ENCODE measurements at places on chromosomes 13 and 19.

DNA sequence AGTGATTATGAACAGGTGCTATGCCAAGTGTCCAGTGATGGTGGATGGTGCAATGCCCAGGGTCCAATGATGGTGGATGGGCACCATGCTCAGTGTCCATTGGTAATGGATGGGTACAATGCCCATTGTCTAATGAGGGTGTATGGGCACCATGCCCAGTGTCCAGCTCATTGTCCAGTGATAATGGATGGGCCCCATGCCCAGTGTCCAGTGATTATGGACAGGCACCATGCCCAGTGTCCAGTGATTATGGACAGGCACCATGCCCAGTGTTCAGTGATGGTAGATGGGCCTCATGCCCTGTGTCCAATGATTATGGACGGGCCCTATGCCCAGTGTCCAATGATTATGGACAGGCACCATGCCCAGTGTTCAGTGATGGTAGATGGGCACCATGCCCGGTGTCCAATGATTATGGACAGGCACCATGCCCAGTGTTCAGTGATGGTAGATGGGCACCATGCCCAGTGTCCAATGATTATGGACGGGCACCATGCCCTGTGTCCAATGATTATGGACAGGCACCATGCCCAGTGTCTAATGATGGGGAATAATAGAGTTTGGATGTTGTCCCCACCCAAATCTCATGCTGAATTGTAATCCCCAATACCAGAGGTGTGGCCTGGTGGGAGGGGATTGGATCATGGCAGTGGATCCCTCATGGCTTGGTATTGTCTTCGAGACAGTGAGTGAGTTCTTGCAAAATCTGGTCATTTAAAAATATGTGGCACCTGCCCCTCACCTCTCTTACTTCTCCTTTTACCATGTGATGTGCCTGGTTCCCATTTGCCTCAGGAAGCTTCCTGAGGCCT lies 87.8 kb downstream of the ANKRD10 start:
- no peak for DNase-seq

DNA sequence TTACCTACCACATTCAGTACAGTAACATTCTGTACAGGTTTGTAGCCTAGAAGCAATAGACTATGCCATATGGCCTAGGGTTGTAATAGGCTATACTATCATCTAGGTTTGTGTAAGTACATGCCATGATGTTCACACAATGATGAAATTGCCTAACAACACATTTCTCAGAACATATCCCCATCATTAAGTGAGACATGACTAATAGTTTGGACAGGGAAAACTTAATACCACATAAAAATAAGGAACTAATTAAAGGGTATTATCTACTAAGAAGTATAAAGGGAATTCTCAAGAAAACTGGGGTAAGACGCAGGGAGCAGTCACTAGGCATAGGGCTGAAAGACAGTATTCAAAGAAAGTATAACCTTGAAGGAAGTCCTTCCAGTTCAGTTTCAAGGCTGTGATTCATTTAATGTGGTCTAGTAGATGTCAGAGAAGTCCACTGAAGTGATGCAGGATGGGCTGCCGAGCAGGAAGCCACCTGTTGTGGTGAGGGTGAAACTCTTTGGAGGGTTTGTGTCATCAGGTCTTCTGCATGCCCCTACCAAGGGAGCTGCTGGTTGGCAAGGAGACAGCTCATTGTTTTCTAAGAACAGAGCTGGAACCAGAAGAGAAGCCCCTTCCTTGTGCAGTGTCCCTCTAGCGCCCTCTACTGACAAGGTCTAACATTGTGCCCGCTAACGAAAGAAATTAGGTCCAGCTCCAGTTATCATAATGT lies 122.9 kb downstream of the OLFM4 start:
- no peak for DNase-seq

DNA sequence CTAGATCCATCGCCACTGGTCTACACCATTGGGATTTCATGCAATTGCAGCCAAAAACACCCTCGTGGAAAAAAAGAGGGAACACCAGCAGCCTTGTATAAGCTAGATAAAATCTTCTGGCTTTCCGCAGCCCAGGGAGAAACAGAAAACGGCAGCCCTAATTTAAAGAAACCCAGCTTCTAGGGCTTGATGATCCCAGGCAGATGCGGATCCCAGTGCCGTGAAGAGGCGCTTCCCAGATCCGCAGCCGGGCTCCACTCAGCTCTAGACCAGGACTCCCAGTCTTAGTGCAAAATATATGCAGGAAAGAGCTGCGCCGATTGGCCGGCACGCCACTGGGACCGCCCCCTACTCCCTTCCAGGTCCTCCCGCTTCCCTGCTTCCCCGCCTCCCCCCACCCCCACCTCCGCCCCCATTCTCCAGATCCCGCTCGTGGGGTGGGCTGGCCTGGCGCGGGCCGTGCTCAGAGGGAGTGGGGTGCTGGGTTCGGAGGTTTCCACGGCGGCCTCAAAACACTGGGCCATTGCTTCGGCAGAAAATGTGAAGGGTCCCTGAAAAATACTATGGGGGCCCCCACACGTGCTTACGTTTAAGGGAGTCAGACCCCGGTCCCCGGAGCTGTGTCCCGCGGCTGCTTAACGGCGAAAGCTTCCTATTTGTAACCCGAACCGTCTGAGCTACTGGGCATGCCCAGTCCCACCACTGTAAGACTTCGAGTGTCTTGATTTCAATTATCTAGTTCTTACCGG lies 63.1 kb downstream of the SERP2 start:
- no peak for DNase-seq

DNA sequence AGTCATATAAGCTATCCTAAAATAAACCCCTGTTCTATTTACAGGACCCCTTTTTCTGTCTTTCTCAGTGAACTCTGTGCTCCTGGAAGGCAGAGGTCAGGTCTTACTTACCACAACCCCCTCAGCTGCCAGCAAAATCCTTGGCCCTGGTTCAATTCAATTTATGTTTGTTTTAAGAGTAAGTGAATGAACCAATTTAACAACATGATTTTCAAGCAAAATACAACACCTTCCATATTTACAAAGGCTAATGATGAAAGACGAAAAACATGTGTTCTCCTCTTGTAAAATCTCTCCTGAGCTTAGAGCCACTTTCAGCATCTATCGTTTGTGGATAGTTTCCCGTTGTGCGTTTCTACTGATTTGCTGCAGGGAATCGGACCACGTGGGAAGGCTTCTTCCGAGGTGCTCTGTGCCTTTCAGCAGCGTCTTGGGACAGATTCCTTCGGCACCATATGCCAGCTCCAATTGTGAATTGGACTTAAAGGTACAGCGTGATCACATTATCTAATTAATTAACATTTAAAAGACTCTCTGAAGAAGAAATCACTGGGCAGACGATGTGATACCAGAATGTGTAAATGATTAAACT lies 411.7 kb downstream of the IRS2 start:
- DNase-seq = no peak

GRCh38 chr19:4633140-4633967 lies 6.0 kb upstream of the TNFAIP8L1 start:
- no peak for DNase-seq

- no peak for DNase-seq
Observed at GRCh38 chr13:98557937-98558792, 18.7 kb downstream of the STK24 start.

- no peak for DNase-seq
Observed at GRCh38 chr13:43364210-43365038, 341.0 kb downstream of the DNAJC15 start.

- DNase-seq = no peak
Observed at GRCh38 chr19:41895745-41896580, 13.0 kb downstream of the ARHGEF1 start.

GRCh38 chr19:18364826-18365528 lies 21.0 kb upstream of the GDF15 start:
- DNase-seq = no peak

All from stimulated activated CD8-positive, alpha-beta memory T cell treated with anti-CD3 and anti-CD28 coated beads, Interleukin-7, amount 100 ng/mL, for 24 hours (primary cell).